ENCODE measurements at places on chromosomes 4 and X. TPM values are rescaled to one million over a fixed set of nuclear protein-coding genes. Genes with fewer than 3 reads are reported as not detected.

Gene THAP9
- total RNA-seq = 5.0 TPM

Gene VEGFC
- total RNA-seq = 13.4 TPM

Gene CT83
- total RNA-seq = not detected

Gene SPANXA2
- total RNA-seq = not detected

Gene BMP3
- under 0.01 TPM for total RNA-seq

Gene ADAMTS3
- total RNA-seq = 4.1 TPM

Gene FDCSP
- not detected for total RNA-seq

All from bronchial smooth muscle cell (primary cell).